ENCODE measurements at places on chromosomes 1 and 21.

GRCh38 chr21:41593051-41593759 lies 85.2 kb upstream of the TMPRSS2 start:
- no peak for DNase-seq

DNA sequence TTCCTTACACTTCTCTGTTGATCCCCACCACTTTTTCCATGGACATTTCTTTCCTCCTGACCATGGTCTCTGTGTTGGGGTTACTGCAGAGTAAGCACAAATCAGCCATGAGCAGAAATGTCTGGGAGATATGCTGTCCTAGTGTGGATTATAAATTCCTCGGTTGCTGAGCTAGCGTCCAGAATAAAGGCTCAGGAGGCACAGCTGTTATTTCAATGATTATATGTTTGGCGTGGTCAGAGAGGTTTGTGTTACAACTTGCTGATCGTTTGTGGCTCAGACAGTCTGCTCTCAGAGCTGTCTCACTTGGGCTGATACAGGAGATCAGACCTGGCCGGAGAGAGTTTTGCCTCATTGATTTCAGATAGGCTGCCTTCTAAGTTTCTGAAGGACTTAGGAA lies 37.5 kb upstream of the LAMC2 start:
- DNase-seq: no peak

DNA sequence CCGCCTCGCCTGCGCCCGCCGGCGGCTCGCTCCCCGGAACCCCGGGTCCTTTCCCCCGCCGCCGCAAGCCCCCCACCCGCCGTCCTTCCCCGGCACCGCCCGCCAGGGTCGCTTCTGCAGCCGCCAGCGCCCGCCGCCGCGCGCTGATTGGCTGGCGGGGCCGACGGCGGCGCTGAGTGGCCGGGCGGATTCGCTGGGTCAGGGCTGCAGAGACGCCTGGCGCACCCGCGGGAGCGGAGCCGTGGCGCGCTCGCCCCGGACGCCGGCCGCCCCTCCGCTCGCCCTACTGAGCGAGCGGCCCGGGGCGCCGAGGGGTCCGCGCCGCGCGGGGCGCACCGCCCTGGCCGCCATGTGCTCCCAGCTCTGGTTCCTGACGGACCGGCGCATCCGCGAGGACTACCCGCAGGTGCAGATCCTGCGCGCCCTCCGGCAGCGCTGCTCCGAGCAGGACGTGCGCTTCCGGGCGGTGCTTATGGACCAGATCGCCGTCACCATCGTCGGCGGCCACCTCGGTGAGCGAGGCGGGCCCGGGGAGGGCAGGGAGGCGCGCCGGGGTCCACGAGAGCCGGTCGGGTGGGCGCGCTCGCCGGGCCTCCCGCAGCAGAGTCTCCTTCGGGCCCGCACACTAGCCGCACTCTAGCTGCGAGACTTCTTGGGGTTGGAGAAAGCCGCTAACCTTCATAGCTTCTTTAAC lies at the start of gene RIMKLA:
TSS of gene RIMKLA (plus strand) at position 207 of the 694 bp plus-strand sequence. CDS start at position 350, 143 bp downstream.
- peak; percentile 86 for DNase-seq

DNA sequence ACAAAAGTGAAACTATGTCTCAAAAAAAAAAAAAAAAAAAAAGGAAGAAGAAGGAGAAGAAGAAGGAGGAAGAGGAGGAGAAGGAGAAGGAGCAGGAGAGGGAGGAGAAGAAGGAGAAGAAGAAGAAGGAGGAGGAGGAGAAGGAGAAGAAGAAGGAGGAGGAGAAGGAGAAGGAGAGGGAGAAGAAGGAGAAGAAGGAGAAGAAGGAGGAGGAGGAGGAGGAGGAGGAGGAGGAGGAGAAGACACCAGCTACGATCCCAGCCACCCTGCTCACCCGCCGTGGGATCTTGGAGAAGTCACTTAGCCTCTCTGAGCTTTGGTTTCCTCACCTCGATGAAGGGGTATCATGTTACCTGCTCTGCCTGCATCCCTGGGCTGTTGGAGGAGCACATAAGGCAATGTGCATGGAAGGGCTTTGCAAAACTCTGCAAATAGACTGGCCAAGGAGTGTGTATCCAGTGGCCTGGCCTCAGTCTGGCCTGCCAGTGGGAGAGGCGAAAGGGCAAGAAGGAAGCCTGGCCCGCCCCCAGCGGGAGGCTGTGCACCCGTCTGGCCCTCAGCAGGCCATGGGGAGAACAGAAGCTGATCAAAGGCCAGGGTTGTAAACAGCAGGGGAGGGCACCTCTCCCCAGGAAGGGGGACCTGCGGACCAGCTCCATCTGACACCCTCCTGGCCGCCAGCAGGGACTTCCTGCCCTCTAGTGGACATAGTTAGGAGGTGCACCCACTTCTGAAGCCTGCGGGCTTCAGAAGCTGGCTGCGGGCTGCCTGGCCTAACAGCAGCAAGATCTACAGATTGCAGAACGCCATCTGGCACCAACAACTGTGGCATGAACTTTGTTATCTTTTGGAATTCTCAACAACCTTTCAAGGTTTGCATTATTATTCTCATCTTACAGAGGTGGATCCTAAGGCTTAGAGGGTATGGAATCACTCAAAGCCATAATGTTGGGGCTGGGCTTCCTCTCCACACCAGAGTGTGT lies 19.2 kb upstream of the CDK18 start:
- DNase-seq: peak; percentile 86

DNA sequence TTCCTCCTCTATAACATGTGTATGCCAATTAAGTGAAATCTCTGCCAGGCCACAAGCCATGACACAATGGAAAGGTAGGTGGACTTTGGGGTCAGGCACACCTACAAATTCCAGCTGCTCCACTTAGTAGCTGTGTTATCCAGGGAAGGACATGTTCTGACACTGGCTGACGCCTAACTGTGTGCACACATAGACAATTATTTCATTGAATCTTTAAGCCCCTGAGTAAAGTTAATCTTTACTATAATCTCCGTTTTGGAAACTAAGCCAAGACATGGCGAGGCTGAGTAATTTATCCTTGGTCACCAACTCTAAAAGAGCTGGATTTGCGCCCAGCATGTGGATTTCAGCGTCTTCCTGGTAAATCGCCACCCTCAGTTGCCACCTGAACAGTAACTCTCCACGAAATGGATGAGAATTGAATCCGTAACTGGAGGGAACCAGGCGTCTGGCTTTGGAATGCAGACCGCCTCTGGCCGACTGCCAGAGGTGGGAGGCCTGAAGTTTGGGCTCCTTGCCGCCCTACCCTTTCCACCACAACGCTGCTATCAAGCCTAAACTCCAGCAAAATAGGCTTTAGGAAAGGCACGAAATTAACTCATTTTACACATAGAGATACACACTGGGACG lies 888 bp upstream of the SNRPE start:
- DNase-seq: no peak

GRCh38 chr1:43934101-43934985 lies 742 bp downstream of the ARTN start:
- peak; percentile 94 for DNase-seq

DNA sequence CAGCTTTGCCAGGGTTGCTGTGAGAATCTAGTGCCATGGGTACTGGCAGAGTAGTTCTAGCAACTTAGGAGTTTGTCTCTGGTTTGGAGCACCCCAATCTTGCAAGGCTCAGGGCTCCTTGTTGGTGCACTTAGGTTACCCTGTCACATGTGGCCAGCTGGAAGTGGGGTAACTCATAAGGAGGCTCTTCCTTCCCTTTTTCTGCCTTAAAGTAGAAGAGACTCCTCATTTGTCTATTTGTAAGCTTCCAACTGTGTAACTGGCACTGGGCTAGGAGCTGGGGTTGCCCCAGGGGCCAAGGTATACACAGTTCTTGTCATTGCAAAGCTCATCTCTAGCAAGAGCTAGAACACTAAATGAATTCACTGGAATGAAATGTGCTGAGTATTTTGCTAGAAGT lies 10.6 kb downstream of the MROH7 start:
- no peak for DNase-seq

GRCh38 chr1:12052008-12052573 lies 11.0 kb upstream of the TNFRSF8 start:
- DNase-seq: peak; percentile 65

- DNase-seq: no peak
These were observed 38.5 kb upstream of the AK4 start for GRCh38 chr1:65109487-65109886.

DNA sequence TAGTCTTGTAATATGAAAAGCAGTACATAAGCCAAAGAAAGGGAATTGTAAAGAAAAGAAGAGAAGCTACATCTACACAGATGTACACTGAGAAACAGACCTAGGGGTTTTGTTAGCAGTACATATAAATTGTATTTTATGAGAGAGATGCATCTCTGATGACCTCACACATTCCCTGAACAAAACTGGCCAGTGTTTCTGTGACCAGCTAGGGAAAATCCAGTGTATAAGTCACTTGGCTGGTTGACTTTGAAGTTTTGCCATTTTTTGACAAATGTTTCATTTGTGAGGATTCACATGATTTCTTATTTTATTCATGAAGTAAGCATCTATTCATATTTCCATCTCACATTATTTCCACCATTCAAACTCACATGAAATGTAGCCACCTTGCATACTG lies 28.3 kb upstream of the DYNLT5 start:
- no peak for DNase-seq

DNA sequence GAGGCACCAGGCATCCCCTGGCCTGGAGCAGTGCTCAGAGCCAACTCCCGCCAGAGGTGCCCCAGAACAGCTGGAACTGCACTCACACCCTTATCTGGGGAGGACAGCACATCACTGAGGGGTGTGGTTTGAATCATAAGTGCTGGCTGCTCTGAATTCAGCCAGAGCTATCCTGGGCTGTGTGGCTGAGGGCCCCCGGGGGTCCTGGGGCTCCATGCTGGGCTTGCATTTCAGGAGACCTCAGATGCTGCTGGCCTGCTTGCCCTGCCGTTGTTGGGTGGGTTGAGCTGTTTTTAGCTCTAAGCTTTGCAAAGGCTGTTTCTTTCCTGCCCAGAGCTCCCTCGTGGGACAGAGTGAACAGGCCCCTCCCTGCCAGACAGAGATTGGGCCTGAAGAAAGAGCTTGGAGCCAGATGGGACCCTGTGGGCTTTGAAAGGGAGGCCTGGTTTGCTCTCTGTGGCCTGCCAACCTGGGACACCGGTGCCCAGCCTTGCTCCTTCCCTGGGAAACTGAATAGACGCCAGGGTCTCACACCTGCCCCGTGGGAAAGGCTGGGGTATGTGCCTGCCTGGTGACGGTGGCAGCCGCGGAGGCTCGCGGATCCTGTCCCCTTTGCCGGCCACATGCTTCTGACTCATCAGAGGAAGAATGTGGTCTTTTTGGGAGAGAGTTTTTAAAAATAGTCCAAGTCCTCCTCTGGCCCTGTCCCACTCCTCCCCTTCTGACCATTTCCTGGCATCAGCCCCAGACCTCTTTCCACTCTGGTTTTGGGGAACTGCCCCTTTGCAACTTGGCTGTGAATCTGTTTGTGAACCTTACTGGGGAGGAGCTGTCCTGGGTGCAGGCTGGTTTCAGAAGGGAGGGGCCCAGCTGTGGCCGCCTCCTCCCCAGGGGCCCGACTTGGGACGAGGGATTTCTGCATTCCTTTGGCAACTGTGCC lies 30.0 kb downstream of the ARHGEF10L start:
- DNase-seq: no peak

- no peak for DNase-seq
These were observed 298.4 kb downstream of the ADGRL2 start for GRCh38 chr1:82099170-82099569.

DNA sequence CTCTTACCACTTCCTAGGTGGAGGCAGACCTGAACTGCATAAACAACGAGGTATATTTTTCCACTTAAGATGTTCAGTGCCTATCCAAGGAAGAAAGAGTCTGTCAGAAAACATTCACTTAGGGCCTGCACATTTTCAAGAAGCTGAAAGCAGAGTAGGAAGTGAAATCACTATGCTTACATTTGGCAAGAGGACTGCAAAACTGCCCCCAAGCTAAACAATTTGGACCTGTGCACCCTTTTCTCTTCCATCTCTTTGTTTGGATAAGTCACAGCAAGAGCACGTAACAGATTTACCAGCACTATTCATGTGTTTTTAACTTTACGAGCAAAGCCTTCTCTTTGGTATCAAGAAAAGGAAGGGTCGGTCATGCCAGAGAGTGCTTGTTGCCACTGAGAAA lies 13.2 kb upstream of the BEND5 start:
- DNase-seq: no peak

DNA sequence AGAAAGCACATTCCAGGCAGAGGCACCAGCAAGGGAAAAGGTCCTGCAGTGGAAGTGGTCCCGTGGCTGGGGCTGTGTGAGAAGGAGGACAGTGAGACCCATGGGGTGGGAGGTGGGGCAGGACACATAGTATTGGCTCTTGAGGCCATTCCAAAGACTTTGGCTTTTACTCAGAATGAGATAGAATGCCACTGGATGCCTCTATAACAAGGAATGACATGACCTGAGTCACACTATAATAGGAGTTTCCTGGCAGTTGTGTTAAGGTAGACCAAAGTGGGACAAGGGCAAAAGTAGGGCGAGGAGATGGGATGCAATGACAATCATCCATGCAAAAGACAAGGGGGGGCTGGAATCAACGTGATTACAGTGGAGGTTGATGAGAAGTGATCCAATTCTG lies 24.7 kb upstream of the LAMC2 start:
- DNase-seq: no peak

GRCh38 chr1:17717594-17718535 lies 37.3 kb upstream of the ACTL8 start:
- no peak for DNase-seq

DNA sequence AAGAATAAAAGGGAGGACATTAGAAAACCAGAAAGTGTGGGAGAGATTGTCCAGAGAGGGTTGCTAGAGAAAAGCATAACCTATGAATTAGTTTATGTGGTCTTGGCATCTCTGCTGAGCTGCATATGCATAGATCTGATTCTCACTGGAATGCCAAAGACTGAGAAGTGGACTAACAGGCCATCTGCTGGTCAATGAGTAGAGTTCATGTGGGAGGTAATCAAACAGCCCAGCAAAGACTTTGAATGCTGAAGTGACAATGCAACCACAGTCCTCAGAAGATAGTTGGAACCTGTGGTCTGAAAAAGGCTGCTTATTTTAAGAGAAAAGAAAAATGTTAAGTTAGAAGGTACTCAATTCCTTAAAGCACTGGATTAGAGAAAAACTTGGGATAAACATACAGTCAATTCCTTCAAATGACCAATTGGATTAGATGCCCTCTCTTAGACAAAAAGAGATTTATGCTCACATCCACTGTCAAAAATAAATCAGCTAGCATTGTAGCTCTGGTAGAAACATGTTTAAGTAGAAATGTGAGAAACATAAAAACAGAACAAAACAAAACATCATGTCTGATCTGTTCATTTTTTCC lies 382.8 kb downstream of the AMY1C start:
- peak; percentile 1 for DNase-seq
